Epithelial cell of proximal tubule (primary cell): ENCODE measurements at places on chromosomes 3 and 15. TPM values are rescaled to one million over a fixed set of nuclear protein-coding genes. Genes with fewer than 3 reads are reported as not detected.

ATP13A5 gene
- total RNA-seq = not detected in 2 replicates

ARHGEF26 gene
- total RNA-seq = 2.9 TPM in 2 replicates

RAB27A gene
- total RNA-seq = 4.6 and 9.7 TPM in 2 replicates

SNRPN gene
- 118 and 189 TPM in 2 replicates for total RNA-seq

MYLK gene
- total RNA-seq = 81.4 TPM in 2 replicates

SLC24A5 gene
- not detected in 2 replicates for total RNA-seq

ZNF660 gene
- 1.7 and 2.5 TPM in 2 replicates for total RNA-seq

RABL3 gene
- total RNA-seq = 8.8 and 14.5 TPM in 2 replicates
